ENCODE measurements at places on chromosomes 12 and 14. TPM values are rescaled to one million over a fixed set of nuclear protein-coding genes. Genes with fewer than 3 reads are reported as not detected.

DNA sequence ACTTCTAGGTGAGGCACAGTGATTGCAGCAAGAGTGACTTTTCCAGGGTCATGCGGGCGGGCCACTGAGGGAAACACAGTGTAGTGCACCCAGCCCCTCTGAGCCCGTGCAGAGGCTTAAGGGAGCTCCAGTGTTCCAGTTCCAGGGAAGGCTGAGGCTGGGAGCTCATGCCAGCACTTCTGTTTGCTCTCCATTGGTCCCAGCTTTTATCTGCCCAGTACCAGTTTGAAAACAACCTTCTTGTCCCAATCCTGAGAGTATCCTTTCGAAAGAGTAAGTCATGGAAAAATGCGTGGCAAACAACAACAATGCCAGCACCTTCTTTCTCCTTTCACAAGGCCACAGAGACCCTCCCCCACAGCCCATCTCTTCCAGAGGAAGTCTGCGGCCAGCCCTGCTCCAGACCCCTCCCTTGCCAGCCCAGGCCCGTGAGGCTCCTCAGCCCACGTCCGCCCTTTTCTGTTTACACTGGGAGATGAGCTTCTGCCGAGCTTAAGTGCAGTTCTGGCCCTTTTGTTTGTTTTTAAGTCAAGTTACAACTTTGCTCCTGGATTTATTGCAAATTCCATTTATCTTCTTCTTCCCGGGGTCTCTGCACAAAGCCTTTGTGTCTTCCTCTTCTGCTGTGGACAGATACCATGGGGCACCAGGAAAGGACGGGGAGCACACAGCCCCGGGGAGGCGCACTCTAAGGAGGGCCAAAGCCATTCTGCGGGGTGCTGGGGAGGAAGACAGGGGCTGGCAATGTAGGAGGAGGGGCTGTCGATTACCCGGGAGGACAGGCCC is 185.6 kb downstream of the ZFP36L1 start:
- no peak for DNase-seq

DNA sequence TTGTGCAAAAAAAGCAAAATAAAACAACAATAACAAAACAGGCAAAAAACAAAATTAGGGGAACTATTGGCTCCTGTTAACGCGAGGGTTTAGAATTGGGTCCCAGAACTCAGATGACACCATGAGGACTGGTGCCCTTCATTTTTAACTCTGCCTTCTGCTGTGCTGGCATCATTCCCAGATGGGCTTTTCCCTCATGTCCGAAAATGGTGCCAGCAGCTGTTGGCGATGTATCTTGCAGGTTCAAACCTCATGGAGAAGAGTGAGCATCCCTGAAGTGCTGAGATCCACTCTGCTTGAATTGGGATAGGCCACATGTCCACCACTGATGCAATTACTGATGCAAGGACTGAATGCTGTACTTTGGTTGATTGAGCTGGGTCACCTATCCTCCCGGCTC is 61.1 kb downstream of the MYRFL start:
- no peak for DNase-seq

DNA sequence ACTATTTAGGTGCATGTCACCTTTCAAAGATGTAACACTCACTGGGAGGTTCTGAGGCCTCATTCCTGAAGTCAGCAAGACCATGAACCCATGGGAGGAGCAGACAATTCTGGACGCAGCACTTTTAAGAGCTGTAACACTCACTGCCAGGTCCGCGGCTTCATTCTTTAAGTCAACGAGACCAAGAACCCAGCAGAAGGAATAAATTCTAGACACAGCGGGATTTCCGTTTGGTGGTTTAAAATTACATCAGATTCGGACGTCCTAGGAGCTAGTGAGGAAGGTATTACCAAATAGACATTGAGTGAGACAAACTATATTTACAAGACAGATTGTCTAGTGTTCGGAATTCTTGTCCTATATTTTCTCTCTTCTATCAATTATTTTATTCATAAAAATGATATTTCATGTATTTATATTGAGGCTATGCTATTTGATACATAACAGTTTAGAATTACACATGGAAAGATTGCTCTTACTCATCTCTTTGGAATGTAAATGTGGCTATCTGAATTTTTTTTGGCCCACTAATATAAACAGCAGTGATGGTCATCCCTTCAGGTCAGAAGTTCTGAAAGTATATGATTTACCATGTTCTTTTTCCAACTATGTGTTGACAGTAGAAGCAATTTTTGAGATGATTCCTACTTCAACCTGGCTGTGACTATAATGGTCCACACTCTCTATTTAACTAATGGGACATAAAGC is 1973.0 kb upstream of the FLRT2 start:
- peak; percentile 63 for DNase-seq

DNA sequence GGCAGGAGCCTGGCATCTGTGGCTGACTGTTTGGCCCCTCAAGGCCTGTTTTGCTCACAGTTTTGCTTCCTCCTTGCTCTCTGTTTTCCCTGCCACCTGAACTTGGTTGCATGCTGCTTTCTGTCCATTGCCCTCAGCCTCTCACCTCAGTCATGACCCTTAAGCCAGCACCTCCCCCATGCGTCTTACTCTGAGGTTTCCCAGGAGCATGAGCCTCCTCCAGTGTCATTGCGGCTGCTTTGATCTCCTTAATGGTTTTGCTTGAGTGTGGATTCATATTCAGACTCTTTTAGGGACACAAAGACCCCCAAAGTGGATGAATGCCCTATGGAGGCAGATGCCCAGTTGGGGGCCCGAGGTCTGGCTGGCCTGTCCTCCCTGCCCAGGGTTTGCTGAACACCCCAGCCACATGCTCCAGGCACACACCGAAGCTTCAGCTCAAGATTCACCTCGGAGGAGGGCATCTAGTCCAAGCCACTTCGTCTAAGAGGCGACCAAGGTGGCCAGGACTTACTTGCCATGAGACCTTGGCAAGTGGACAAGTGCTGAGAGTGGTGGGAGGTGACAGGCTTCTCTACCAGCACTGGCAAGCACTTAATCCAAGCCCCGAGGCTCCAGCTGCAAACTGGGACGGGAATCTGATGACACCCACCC is 95.4 kb upstream of the DIO3 start:
- DNase-seq, result no peak

DNA sequence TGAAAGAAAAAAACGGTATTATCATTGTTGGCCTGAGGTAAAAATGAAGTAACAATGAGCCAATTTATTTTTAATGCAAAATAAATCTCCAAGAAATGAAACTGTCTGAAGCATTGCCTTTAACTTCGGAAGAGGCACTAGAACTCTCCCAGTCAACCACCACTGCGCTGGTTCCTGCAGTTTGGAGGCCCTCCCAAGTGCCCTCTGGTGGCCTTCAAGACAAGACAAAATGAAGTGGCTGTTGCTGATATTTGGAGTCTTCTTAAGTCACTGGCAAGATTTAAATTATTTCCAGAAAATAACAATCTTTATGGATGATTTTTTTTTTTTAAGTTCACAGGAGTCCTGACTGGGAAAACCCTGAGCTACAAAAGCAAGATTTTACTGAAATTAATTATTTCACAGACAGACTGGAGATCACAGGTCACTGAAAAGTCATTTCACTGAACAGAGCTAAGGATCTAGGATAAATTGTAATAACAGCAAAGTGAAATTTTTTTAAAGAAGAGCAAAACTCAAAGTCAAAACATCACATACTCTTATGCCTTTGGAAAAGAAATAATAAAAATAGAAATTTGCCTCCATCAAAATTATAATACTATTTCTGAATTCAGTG is 58.2 kb downstream of the DICER1 start:
- DNase-seq, result peak; percentile 56

GRCh38 chr12:108582978-108583770 is 14.7 kb downstream of the TMEM119 start:
- no peak for DNase-seq

GRCh38 chr12:19506497-19506896 is 67.2 kb downstream of the AEBP2 start:
- DNase-seq, result no peak

GRCh38 chr14:52318826-52319645 is 4.9 kb downstream of the PTGER2 start:
- peak; percentile 51 for DNase-seq

DNA sequence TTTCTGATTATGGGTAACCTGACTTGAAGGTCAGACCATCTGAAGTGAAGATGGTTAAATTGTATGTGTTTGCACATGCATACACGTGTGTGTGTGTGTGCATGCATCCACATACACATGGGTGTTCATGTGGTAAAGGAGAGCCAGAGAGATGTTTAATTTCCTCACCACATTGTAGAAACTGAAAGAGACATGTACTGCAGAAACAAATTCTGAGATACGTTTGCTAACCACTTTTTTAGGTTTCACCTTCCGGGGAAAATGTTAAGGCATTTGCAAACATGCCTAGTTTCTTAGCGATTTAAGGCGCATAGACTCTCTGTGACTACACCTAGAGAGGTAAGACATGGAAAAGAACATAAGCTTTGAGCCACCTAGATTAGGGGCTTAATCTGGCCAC is 362.9 kb downstream of the RAD51B start:
- DNase-seq, result no peak

DNA sequence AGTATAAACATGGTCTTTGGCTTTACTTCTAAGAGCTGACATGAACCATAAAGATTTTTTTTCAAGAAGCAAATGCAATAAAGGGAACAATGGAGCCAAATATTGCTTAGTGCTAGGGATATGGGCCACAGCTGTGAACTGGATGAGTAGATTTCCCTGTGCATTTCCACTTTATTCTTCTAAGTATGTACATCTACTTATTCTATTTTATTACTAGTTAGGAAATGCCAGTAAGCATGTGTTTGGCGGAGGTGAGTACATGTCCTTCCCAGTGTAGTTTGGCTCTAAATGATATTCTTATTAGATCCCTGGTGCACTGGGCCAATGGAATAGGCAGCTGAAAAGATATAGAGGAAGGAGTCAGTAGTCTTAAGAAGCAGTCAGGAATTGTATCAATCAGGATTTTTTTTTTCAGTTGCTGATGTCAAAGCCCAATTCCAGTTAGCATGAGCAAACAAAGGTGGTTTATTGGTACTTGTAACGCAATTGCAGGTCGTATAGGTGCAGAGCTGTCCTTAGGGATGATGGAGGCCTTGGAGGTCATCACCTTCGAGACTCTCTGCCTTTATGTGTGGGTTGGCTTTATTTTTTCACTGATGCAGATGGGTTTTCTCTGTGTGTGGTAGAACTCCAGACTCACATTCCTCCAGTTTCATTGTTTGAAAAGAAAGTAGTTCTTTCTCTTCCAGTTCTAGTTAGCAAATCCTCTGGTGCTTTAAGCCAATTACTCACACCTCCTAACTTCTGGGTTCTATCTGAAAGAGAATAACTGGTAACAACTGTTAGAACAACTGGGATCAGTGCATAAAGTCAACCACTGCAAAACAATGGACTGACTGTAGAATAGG is 139.0 kb upstream of the LRIG3 start:
- DNase-seq, result no peak

GRCh38 chr14:76829650-76830421 is 3.6 kb downstream of the LRRC74A start:
- DNase-seq, result peak; percentile 35

- DNase-seq, result no peak
Measured at GRCh38 chr12:68122236-68122920, 37.2 kb downstream of the IFNG start.

GRCh38 chr12:108690542-108691174 is 40.7 kb downstream of the CORO1C start:
- no peak for DNase-seq

GRCh38 chr14:98903371-98903770 is 368.6 kb downstream of the BCL11B start:
- peak; percentile 66 for DNase-seq

DNA sequence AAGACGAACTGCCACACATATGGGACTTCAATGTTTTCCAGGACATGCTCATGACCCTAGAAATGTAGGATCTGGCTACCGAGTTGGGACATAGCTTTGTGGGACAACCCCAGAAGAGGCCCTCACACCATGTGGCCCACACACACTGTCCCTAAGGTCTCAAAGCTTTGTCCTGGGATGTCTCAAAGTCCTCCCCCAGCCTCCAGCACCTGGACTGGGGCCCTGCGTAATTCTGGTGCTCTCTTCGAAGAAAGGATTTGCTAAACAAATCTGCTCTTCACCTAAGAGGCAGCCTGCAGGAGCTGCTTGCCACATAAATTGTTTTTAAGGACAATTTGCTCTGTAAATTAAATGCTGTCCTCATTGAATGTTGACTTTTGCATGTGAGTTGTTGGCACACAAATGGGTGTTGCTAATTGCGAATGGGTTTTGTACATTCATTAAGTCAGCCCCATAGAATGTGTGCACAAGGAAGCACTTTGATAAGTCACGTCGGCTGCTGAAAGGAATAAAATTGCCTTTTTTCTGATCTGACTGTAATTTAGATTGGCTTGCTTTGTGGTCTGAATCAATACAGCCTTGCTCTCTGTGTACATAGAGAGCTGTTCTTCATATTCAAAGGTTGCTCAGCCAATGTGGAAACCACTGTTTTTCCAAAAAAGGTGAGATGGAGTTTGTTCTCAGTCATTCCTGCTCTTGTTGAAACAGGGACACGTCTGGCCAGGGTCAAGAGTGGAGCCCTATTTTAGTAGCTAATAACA is 161.6 kb upstream of the PWP1 start:
- DNase-seq, result no peak

DNA sequence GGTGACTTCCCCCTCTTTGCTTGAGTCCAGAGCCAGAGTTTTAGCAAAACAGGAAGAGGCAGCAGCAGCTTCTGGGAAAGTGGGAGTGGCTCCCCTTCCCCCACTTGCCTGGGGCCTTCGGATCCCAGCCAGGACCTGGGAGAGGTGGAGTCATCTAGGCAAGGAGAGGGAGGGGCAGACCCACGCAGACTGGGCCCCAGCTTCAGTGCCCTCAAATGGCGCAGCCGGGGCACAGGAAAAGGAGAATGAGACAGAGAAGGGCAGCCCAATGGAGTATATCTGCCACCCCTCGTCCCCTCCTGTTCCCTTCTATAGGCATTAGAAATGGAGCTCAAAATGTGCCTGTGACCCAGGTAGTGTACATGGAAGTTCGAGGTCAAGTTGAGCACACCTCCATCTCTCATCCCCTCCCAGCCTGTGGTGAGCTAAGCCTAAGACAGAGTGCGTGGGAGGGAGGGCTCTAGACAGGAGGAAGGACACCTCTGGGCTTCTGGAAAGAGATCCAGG is 9.3 kb upstream of the HDAC7 start:
- peak; percentile 86 for DNase-seq

GRCh38 chr14:71246539-71246938 is 339.3 kb downstream of the PCNX1 start:
- no peak for DNase-seq

The B3GNT4 gene
- not detected for total RNA-seq

The PTPRB gene
- total RNA-seq, result 3.8 TPM

The TPPP2 gene
- total RNA-seq, result not detected

The TAS2R31 gene
- 1.1 TPM for total RNA-seq

The ALKBH1 gene
- total RNA-seq, result 15.8 TPM

Data from RPMI7951 (cell line).